ENCODE measurements at places on chromosomes 2 and 18. TPM values are rescaled to one million over a fixed set of nuclear protein-coding genes. Genes with fewer than 3 reads are reported as not detected.

NOSTRIN gene
- not detected for total RNA-seq

DNA sequence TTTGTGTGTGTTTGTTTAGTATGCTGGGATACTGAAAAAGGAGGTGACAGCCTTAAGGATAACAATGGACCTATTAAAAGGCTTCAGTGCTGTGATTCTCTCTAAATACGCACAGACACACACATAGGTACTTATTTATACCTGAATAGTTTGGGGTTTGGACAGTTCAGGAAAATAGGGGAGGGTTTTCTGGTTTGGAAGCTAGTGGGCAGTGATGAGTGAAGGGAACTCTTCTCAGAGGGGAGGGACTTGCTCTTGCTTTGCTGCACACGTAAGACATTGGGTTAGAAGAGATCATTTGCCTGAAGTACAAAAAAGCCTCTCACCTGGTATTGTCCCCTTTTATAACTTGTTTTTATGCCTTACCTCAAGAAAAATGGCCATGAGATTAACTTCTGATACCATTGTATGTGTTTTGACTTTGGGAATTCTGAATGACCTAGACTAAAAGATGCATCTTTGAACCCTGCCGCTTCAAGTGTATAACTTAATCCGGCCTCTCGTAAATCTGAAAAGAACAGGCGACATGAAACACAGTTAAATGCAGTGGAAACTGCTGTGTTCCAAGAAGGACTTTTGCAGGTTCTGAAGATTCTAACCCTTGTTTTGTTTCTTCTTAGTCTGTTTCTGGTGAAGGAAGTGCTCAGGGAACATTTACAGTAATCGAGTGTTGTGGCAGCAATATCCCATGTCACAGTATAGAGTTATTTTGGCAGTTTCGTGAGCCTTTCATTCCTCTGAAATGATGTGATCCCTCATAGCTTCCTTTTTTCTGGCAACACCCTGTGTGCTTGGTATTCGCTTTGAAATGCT is 2.5 kb downstream of the CRIM1 start:
- H3K36me3 ChIP-seq = no peaks in the 10 kb centered on the region
- DNase-seq = no peak
- peaks cover 21% of the 10 kb centered on the region for H3K4me1 ChIP-seq
- H3K4me3 ChIP-seq = peak overlapping the region; percentile 99

RFX8 gene
- 1.0 TPM for total RNA-seq

CCBE1 gene
- 0.81 TPM for total RNA-seq

GRCh38 chr2:236558993-236559978 is 10.3 kb upstream of the ACKR3 start:
- no peak overlapping the region for H3K27ac ChIP-seq
- no peaks in the 10 kb centered on the region for H3K4me1 ChIP-seq
- no peak overlapping the region for H3K4me3 ChIP-seq
- H3K27me3 ChIP-seq = peaks cover 3% of the 10 kb centered on the region
- DNase-seq = no peak

DNA sequence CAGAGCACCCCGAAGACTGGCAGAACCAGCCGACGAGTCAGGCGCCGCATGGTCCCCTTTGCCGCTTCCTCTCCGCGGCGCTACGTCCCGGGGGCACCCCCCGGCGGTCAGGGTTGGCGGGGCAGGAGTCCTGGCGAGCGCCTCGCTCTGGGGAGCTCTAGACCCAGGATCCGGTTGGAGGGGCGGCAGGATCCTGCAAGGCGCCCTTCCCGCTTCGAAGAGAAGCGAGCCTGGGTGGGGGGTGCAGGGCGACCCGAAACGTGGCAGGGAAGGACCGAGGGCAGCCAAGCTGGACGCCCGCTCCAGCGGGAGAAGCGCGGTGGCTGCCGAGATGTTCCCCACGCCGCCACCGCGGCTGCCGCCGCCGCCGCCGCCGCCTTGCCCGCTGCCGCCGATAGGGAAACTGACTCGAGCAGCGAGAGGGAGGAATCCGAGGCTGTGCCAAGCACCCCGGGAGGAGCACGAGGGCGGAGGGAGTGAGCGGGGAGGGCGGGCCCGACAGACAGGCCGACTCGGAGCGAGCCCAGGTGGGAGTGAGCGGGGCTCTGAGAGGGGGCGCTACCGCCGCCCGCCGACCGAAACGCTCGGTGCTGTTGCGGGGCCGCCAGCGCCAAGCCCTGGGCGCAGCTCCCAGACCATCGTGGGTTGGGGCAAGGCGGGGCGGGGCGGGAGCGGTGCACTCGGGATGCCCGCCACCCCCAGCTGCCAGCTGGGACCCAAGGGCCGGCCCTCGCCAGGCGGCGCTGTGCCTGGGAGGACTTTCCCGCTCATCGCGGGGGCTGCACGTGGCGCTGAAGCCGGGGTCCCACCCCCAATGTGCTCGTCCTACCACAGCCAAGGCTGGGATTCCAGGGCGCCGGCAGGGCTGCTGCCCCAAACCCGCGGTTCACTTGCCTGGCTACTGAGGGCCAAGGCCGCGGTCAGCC is at the start of gene GALNT14:
TSS of gene GALNT14 (minus strand) at position 404 of the 926 bp plus-strand sequence. CDS start at position 50, 354 bp downstream.
- H3K36me3 ChIP-seq = no peaks in the 10 kb centered on the region
- peaks cover 15% of the 10 kb centered on the region for H3K4me1 ChIP-seq
- H3K27me3 ChIP-seq = peaks cover 12% of the 10 kb centered on the region
- H3K27ac ChIP-seq = no peak within 1 kb of the TSS

- peaks cover 14% of the 10 kb centered on the region for H3K27me3 ChIP-seq
- DNase-seq = no peak
- H3K27ac ChIP-seq = peak overlapping the region; percentile 17
- H3K4me1 ChIP-seq = peaks cover 12% of the 10 kb centered on the region
- no peak overlapping the region for H3K4me3 ChIP-seq
- peaks cover 12% of the 10 kb centered on the region for H3K36me3 ChIP-seq
Observed at GRCh38 chr2:6864923-6865345, 773 bp downstream of the CMPK2 start.
